ENCODE measurements at places on chromosomes 3 and 15. TPM values are rescaled to one million over a fixed set of nuclear protein-coding genes. Genes with fewer than 3 reads are reported as not detected.

GRCh38 chr3:129645286-129645685, 38.8 kb upstream of the PLXND1 start:
- no peak for DNase-seq

GRCh38 chr15:41401904-41402267, 410 bp downstream of the NDUFAF1 start:
- DNase-seq: no peak

- DNase-seq: no peak
Observed at GRCh38 chr3:32423956-32424557, 32.4 kb downstream of the CMTM7 start.

DNA sequence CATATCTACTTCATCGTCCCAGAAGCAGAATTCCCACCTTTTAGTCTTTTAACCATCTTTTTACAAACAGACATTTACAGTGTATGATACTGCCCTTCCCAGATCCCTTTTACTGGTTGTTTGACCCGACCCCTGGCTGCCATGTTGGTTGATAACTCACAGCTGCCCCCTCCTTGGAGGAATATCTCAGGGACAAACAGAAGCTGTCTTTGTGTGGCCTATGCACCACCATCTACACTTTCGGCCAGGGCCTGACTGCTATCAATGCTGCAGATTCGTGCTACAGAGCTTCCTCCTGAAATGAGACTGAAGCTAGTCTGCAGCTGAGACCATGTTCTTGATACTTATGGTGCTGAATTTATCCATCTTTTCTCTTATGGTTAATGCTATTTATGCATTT, 6.6 kb upstream of the POLQ start:
- no peak for DNase-seq

- peak; percentile 29 for DNase-seq
Observed at GRCh38 chr15:40828447-40829036, at the start of gene PPP1R14D. PPP1R14D (minus strand) TSS chr15:40828708; CDS start chr15:40828641, 67 bp downstream.

- no peak for DNase-seq
Observed at GRCh38 chr15:52171386-52171785, 19.8 kb downstream of the GNB5 start.

GRCh38 chr3:178440043-178440442, 96.2 kb upstream of the KCNMB2 start:
- no peak for DNase-seq

DNA sequence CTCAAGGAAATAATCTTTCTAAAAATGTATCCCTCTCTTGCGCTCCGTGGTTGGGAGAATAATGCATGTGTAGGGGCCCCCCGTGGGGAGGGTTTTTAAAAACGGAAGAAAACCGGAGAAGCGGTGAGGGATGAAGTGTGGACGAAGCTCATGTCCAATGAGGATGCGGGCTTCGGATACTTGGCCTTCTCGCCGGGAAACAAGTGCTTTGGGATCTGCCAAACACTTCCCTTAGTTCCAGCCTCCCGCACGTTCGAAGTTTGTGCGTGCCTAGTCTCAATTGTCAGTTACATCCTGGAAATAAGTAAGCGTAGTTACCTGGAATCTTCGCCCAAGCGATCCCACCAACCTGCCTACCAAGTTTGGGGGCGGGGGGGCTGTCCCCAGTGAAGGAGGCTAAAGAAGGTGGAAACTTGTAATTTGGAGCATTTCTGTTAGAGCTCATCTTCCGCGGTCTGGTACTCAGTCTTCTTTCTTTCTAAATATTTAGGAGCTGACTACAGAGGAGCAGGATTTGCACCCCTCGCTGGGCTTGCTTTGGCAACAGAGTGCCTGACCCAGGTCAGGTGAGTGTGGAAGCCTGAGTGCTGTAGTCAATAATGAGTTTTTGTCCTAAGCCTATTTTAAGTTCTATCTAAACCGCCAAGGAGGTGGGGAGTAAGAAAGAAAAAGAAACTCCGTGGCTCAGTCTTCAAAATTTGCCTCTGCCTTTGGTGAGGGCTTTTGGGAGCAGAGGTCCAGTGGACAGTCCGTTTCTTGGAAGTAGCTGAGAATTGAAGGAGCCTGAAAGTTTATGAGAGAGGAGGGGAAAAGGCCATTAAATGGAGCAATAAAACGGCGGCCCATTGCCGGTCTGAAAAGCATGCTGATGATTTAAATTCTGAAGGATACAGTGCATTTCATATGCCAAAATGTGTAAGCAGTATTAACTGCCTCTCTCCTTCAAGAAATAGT, 1.1 kb downstream of the ITPR1 start:
- no peak for DNase-seq

GRCh38 chr3:141085343-141086070, 34.4 kb downstream of the SPSB4 start:
- DNase-seq: peak; percentile 51

DNA sequence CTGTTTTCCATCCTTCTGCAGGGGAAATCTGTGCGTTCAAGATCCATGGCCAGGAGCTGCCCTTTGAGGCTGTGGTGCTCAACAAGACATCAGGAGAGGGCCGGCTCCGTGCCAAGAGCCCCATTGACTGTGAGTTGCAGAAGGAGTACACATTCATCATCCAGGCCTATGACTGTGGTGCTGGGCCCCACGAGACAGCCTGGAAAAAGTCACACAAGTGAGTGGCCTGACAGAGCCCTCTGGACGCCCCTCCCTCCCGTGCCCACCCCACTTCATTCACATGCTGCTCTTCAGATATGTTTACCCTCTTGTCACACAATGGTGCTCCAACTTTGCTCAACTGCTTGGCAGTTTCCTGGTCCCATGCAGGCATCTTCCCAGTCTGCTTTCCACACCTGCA, 274.3 kb upstream of the TRIM42 start:
- DNase-seq: no peak

GRCh38 chr3:42572278-42572677, 9.5 kb downstream of the SEC22C start:
- DNase-seq: no peak

NLGN1 gene
- 20.0 TPM for total RNA-seq

CEP19 gene
- total RNA-seq: 1.4 TPM

SMAD6 gene
- 92.0 TPM for total RNA-seq

DGKG gene
- 37.1 TPM for total RNA-seq

All from aorta (tissue), 5 donors.